ENCODE measurements at places on chromosomes 13 and 19.

- DNase-seq, result no peak
Measured at GRCh38 chr13:109642358-109642757, 144.0 kb downstream of the IRS2 start.

GRCh38 chr13:61358599-61358998, 57.0 kb downstream of the PCDH20 start:
- DNase-seq, result no peak

DNA sequence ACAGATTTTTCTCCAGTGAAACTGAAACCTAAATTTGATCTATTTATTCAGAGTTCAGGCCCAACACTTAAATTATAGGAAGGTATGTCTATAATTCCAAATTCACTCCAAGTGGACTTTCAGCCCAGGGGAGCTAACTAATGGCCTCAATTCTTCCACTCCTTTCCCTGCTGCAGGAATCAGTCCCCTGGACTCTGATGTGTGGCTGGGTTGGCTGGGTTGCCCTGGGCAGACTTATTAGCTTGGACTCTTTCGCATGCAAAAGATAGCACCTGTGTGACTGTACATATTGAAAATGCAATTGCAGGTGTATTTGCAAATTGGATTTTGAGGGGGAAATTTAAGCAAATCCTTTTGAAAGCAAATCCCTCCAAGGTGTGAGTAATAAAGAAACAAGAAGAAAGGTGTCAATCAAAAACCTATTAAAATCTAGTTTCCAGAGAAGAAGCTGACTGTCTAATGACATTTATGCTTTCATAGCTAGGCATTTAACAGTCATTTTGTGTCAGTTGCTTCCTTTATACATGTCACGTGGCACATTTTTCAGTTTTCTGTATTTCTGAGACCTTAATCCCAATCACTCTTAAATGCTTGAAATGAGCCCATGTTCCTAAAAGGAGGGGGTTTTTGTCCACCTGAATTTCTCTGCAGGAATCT, 42.7 kb downstream of the KLF5 start:
- no peak for DNase-seq

- no peak for DNase-seq
Measured at GRCh38 chr19:19169236-19170052, 619 bp downstream of the MEF2B start.

DNA sequence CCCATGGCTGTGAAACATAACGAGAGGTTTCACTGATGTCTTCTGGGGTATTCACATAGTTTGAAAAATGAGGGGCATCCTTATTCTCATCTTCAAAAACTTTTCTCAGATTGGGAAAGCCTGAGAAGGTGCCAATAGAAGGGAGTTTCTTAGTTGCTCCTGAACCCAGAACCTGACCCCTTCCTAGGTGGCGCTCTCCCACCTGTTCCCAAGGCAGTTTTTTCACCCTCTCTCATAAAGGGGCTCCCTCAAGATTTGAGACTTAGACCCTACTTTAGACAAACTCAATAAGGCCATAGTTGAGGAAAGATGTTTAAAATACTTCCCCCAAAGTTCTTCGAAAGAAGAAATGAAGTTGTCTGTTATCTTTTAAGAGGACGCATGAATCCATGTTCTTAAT, 142.2 kb downstream of the FGF9 start:
- DNase-seq, result no peak

DNA sequence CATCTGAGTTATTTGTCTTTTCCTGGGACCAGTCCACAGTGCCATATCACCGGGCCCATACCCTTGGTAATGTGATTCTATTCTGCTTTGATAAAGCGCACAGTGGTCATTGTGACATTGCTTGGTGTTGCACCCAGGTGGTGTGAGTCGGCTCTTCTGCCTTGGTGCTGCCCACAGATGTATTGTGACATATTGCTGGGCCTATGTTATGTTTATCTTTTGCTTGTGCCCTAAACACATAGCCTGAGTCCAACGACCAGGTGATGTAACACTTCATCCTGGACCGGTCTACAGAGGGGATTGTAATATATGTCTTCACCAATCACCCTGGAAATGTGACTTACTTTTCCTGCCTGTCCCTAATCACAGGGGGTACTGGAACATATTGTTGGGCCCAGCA, 23.7 kb upstream of the ZNF254 start:
- DNase-seq, result no peak

DNA sequence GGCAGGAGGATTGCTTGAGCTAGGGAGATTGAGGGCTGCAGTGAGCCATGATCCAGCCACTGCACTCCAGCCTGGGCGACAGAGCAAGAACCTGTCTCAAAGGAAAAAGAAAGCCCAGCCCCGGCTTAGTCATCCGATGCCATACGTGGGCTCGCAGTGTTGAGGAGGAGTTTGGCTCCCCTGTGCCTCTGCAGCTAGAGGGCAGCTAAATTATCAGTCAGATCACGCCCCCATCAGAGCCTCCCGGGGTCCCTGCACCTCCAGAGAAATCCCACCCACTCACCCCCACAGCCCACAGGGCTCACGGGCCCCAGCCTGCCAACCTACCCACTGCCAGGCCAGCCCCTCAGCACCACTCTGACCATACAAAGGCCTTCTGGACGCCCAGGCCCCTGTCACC, 27.6 kb downstream of the MAU2 start:
- no peak for DNase-seq

DNA sequence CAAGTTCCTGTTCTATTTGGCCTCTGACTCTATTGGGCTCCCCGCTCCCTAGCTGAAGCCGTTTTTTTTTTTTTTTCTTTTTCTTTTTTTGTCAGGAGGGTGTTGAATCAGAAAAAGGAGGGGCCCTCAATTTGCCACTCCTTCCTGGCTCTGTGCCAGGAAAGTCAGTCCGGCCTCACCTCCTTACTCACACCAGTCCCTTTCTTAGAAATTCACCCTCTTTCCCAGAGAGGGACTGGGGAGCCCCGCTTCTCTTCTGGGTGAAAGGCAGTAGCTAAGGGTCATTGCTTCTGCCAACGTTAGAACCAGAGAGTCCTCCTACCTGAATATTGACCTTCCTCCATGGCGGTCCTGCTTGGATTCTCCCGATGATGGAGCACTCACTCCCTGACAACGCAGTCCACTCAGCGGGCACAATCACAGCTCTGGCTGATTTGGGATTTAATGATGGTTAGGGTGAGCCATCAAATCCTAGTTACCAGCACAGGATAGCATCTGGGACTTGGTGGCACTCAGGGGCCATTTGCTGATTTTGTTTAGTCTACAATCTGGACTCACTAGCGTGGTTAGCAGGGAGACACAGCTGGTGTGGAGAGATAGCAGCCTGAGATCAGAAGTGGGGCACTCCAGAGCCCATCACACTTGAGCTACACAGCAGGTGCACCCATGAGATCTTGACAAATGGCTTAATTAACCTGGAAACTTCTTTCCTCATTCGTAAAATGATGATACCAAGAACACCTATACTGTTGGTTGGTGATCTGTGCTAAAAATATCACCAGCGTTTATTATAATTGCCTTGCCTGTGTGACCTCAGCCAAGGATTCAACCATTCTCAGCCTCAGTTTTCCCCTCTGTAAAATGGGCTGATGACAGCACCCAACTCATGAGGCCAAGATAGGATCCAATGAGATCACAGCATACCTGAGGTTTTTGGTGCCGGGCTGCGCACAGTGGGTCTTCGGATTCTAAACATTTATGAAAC, 2.2 kb downstream of the FCER2 start:
- DNase-seq, result no peak

DNA sequence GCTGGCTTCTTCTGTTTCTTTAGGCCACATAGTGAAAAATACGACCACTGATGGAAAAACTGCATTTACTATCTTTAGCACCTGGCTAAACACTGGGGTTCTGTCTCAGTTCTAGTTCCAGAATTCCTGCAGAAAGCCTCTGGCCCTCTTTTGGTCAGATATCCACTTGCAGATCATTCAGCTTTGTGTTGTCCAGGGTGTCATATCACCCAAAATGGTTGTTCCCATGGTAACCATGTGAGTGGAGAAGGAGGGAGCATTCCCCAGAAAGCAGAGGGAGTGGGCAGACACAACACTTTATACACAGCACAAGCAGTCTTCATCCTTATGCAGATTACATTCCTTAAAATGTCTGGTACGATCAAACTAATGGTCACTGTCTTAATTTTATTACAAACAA, 73.5 kb downstream of the CAB39L start:
- no peak for DNase-seq

GRCh38 chr13:102593466-102593865, 3.3 kb upstream of the TPP2 start:
- no peak for DNase-seq

- no peak for DNase-seq
Measured at GRCh38 chr19:1340681-1341469, 42.8 kb upstream of the NDUFS7 start.

DNA sequence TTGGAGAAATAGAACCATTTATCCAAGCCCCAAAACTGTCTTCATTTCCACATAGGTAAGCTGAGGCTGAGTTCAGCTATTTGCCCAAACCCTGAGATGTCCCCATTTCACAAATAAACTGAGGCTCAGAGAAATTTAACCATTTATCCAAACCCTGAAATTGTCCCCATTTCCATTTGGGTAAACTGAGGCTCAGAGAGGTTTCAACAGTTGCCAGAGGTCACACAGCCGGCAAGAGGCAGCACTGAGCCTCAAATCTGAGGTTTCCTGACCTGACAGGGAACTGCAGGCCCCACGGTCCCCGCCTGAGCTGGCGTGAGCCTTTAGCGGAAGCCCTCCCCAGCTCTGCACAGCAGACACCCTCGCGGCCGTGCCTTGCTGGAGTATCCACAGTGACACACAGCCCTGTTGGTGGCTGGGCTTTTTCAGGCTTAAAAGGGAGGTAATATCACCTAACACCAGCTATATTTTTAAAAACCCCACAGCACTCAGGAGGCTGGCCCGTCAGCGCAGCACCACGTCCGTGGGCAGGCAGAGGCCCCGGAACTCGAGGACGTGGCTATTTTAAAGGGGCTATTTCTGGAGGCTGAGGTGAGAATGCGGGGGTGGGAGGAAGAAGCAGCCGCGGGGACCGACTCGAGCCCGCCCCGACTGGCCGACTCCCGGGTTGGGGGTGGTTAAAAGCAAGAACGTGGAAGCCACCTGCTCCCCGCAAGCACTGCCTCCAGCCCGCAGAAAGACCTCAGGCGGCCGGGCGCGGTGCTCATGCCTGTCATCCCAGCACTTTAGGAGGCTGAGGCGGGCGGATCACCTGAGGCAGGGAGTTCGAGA, 18.5 kb downstream of the PTPRS start:
- no peak for DNase-seq

GRCh38 chr13:98997738-98998641, 20.1 kb upstream of the DOCK9 start:
- no peak for DNase-seq

GRCh38 chr13:36829753-36830152, 10.7 kb downstream of the RFXAP start:
- DNase-seq, result no peak

DNA sequence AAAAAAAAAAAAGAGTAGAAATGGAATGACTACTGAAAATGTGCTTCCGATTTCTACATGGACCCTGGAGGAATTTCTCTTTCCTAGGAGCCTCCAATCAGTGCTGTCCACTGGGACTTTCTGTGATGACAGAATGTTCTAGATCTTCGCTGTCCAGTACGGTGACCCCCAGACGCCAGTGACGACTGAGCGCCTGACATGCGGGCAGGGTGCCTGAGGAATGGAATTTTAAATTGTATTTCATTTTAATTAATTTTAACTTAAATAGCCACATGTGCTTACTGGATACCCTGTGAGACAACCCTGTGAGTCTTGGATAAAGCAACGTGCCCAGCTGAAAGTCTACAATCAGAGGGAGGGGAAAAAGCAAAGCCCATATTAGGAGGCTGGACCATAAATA, 4.1 kb upstream of the TLE6 start:
- no peak for DNase-seq

GRCh38 chr19:16608290-16608739, 19.7 kb downstream of the MED26 start:
- DNase-seq, result no peak
